ENCODE measurements at places on chromosomes 6 and 20. TPM values are rescaled to one million over a fixed set of nuclear protein-coding genes. Genes with fewer than 3 reads are reported as not detected.

SLC32A1 gene
- polyA plus RNA-seq, result not detected

DLL1 gene
- 5.3 TPM for polyA plus RNA-seq

ADGRF5 gene
- polyA plus RNA-seq, result 0.51 TPM

NRSN2 gene
- polyA plus RNA-seq, result 135 TPM

HDGFL1 gene
- not detected for polyA plus RNA-seq

CLPSL1 gene
- not detected for polyA plus RNA-seq

SEC23B gene
- 33.7 TPM for polyA plus RNA-seq

NOX3 gene
- polyA plus RNA-seq, result not detected

RIPPLY2 gene
- 1.2 TPM for polyA plus RNA-seq

MYL9 gene
- polyA plus RNA-seq, result 1,624 TPM

NRSN1 gene
- not detected for polyA plus RNA-seq

CHRNA4 gene
- polyA plus RNA-seq, result not detected

PHACTR1 gene
- 11.2 TPM for polyA plus RNA-seq

MOG gene
- 2.9 TPM for polyA plus RNA-seq

MRAP2 gene
- 17.4 TPM for polyA plus RNA-seq

GCLC gene
- polyA plus RNA-seq, result 18.1 TPM

GATA5 gene
- 66.8 TPM for polyA plus RNA-seq

DUSP15 gene
- polyA plus RNA-seq, result 7.2 TPM

SLC35F1 gene
- polyA plus RNA-seq, result 18.5 TPM

SUPT3H gene
- 19.4 TPM for polyA plus RNA-seq

NELFE gene
- 146 TPM for polyA plus RNA-seq

SPDEF gene
- polyA plus RNA-seq, result 0.96 TPM

RALY gene
- 308 TPM for polyA plus RNA-seq

DEFB124 gene
- polyA plus RNA-seq, result not detected

PTCRA gene
- not detected for polyA plus RNA-seq

HIVEP1 gene
- polyA plus RNA-seq, result 5.3 TPM

RPP40 gene
- 14.3 TPM for polyA plus RNA-seq

COL19A1 gene
- not detected for polyA plus RNA-seq

SCUBE3 gene
- 81.8 TPM for polyA plus RNA-seq

RHAG gene
- not detected for polyA plus RNA-seq

TXLNB gene
- polyA plus RNA-seq, result 6.2 TPM

ZC2HC1B gene
- polyA plus RNA-seq, result not detected

EYA4 gene
- polyA plus RNA-seq, result 0.06 TPM

IL17A gene
- not detected for polyA plus RNA-seq

ULBP2 gene
- not detected for polyA plus RNA-seq

UBE2V1 gene
- polyA plus RNA-seq, result 164 TPM

COL11A2 gene
- 59.6 TPM for polyA plus RNA-seq

KHDRBS2 gene
- 3.7 TPM for polyA plus RNA-seq

Measured in cardiac muscle cell (in vitro differentiated cells and primary cell).